ENCODE measurements at places on chromosomes 1 and 21.

GRCh38 chr1:166189126-166189525 lies 22.3 kb upstream of the FAM78B start:
- no peaks in the 10 kb centered on the region for H3K36me3 ChIP-seq
- DNase-seq = no peak
- no peak overlapping the region for H3K27ac ChIP-seq
- no peaks in the 10 kb centered on the region for H3K4me1 ChIP-seq
- H3K27me3 ChIP-seq = no peaks in the 10 kb centered on the region
- H3K4me3 ChIP-seq = no peak overlapping the region

- no peak for DNase-seq
- H3K27me3 ChIP-seq = no peaks in the 10 kb centered on the region
- H3K4me3 ChIP-seq = no peak overlapping the region
- H3K4me1 ChIP-seq = no peaks in the 10 kb centered on the region
- H3K36me3 ChIP-seq = no peaks in the 10 kb centered on the region
Observed at GRCh38 chr1:173954179-173954578, 37.1 kb upstream of the SERPINC1 start.

DNA sequence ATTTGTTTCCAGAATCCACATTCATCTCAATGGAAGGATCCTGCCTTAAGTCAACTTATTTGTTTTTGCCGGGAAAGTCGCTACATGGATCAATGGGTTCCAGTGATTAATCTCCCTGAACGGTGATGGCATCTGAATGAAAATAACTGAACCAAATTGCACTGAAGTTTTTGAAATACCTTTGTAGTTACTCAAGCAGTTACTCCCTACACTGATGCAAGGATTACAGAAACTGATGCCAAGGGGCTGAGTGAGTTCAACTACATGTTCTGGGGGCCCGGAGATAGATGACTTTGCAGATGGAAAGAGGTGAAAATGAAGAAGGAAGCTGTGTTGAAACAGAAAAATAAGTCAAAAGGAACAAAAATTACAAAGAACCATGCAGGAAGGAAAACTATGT lies 2.6 kb downstream of the GADD45A start:
- no peak overlapping the region for H3K4me3 ChIP-seq
- H3K27ac ChIP-seq = no peak overlapping the region

- H3K27me3 ChIP-seq = no peaks in the 10 kb centered on the region
- H3K36me3 ChIP-seq = no peaks in the 10 kb centered on the region
Observed at GRCh38 chr1:229028987-229029878, 241.7 kb upstream of the RAB4A start.

DNA sequence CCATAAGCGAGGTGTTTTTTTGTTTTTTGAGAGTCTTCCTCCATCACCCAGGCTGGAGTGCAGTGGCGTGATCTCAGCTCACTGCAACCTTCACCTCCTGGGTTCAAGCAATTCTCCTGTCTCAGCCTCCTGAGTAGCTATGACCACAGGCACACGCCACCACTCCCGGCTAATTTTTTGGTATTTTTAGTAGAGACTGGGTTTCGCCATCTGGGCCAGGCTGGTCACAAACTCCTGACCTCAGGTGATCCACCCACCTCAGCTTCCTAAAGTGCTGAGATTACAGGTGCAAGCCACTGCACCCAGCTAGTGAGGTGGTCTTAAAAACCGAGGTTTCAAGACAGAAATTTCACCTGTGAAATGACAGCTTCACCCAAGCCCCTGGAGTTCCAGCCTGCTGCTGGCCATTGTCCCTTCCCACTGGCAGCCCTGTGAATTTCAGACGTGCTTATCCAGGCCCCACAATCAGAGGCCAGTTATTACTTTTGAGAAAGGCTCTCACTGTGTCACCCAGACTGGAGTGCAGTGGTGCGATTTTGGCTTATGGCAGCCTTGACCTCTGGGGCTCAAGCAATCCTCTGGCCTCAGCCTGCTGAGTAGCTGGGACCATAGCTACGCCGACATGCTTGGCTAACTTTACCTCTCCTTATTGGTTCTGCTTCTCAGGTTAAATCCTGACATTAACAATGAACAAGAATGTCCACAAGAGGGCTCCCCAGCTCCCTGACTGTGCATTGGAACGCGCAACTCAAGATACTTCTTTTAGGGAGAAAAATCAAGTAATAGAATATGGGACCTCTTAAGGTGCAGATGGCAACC lies 19.4 kb downstream of the ENO1 start:
- no peak for DNase-seq
- no peaks in the 10 kb centered on the region for H3K27me3 ChIP-seq
- no peak overlapping the region for H3K27ac ChIP-seq
- H3K4me3 ChIP-seq = no peak overlapping the region
- H3K4me1 ChIP-seq = no peaks in the 10 kb centered on the region
- H3K36me3 ChIP-seq = peaks cover 46% of the 10 kb centered on the region

DNA sequence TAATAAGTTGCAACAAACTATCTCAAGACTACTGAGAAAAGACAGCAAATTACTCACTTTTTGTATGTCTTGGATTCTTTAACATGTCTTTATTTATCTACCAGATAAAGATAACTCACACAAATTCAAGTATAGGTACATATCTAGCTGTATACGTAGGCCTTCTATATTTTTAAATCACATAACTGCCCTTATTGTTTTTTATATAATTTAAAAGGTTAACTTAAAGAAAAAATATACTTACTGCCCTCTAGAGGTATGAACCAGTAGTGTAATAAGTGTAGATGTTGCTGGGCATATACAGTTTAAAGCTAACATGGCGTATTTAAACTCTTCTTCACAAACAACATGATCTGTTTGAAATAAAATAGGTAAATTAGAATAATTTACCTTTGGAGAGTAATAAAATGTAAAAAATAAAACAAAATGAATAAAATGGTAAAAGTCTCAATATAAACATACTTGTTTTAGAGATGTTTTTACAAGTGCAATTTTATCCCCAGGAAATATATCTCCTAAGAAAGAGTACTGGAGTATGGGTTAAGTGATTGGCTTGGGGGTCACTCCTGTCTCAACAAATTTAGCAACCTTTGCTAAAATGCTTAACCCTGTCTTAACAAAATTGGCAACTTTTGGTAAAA lies 235.2 kb downstream of the KCNT2 start:
- no peak for DNase-seq
- H3K4me3 ChIP-seq = no peak overlapping the region
- no peaks in the 10 kb centered on the region for H3K27me3 ChIP-seq

- no peaks in the 10 kb centered on the region for H3K27me3 ChIP-seq
- H3K4me1 ChIP-seq = peaks cover 2% of the 10 kb centered on the region
- DNase-seq = no peak
- H3K27ac ChIP-seq = no peak overlapping the region
Observed at GRCh38 chr1:236051242-236051791, 13.6 kb downstream of the NID1 start.

- no peak overlapping the region for H3K4me3 ChIP-seq
- DNase-seq = no peak
- no peaks in the 10 kb centered on the region for H3K4me1 ChIP-seq
- no peak overlapping the region for H3K27ac ChIP-seq
- no peaks in the 10 kb centered on the region for H3K36me3 ChIP-seq
- H3K27me3 ChIP-seq = no peaks in the 10 kb centered on the region
Observed at GRCh38 chr21:15098908-15099307, 34.1 kb upstream of the NRIP1 start.

GRCh38 chr1:116852910-116853309 lies 56.8 kb upstream of the PTGFRN start:
- no peak overlapping the region for H3K27ac ChIP-seq
- no peak overlapping the region for H3K4me3 ChIP-seq
- no peaks in the 10 kb centered on the region for H3K27me3 ChIP-seq

- peaks cover 33% of the 10 kb centered on the region for H3K36me3 ChIP-seq
- no peak overlapping the region for H3K27ac ChIP-seq
- DNase-seq = no peak
Observed at GRCh38 chr21:46264690-46265144, 20.7 kb downstream of the MCM3AP start.

DNA sequence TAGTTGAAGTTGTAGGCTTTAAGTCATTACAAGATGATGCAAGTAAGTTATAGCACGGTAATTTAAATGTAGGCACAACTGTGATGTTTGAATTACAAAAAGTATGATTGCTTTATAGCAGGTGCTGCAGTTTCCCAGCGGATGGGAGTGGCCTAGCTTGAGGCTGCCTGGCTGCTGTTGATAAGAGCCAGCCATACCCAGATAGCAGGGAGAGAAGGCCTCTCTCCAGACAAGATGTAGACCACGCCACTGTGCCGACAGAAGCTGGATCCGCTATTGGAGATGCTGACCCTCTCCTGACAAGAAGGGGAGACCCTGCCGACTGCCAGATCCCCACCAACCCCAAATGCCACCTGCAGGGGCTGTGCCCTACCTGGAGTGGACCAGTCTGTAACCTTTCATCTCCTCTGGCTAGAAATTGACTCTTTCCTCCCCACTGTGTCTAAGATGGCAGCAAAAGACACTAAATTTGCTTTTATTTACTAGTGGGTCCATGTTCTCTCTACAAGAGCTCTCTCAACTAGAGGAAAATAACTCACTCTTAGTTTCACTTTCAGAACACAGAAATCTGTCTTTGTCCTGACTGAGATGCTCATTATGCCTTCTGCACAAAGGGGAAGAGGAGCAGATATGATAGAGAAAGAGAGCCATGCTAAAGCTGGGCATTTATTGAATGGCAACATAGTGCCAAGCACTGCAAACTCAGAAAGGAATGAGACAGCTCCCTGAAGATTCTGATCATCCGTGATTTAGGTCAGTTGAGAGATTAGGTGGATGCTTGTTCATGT lies 127.9 kb downstream of the URB2 start:
- no peaks in the 10 kb centered on the region for H3K27me3 ChIP-seq
- H3K4me1 ChIP-seq = no peaks in the 10 kb centered on the region
- DNase-seq = no peak
- no peak overlapping the region for H3K4me3 ChIP-seq

GRCh38 chr1:56202186-56202585 lies 377.2 kb downstream of the PLPP3 start:
- H3K27me3 ChIP-seq = no peaks in the 10 kb centered on the region
- no peaks in the 10 kb centered on the region for H3K4me1 ChIP-seq
- no peaks in the 10 kb centered on the region for H3K36me3 ChIP-seq
- no peak overlapping the region for H3K27ac ChIP-seq
- DNase-seq = no peak

DNA sequence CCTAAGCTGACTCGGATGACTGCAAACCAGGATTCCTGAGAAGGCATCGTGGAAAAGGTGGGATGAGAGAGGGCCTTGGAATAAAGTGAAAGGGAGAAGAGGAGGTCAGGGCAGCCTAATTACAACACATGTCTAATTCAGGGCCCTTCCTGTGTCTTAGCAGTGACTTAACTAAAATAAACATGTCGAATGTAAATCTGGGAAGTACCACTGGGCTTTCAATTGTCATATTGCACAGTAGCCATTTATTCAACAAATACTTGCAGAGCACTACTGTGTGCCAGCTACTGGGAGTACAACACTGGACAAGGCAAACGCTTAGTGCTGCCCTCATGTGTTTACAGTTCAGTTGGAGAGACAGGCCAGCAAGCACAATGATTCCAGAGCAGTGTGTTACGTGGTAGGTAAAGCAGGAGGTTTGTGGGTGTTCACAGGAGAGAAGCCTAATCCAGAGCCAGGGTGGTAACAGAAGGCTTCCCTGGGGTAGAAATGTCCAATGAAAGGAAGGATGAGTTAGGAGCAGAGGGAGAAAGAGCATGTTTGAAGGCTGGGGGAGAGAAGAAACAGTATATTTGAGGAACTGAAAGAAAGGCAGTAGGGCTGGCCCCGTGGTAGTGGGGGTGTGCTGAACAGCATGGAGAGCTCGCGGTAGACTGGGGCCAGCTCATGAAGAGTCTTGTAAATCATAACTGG lies 38.0 kb upstream of the RASAL2 start:
- no peak overlapping the region for H3K4me3 ChIP-seq
- peaks cover 3% of the 10 kb centered on the region for H3K4me1 ChIP-seq
- no peaks in the 10 kb centered on the region for H3K36me3 ChIP-seq

DNA sequence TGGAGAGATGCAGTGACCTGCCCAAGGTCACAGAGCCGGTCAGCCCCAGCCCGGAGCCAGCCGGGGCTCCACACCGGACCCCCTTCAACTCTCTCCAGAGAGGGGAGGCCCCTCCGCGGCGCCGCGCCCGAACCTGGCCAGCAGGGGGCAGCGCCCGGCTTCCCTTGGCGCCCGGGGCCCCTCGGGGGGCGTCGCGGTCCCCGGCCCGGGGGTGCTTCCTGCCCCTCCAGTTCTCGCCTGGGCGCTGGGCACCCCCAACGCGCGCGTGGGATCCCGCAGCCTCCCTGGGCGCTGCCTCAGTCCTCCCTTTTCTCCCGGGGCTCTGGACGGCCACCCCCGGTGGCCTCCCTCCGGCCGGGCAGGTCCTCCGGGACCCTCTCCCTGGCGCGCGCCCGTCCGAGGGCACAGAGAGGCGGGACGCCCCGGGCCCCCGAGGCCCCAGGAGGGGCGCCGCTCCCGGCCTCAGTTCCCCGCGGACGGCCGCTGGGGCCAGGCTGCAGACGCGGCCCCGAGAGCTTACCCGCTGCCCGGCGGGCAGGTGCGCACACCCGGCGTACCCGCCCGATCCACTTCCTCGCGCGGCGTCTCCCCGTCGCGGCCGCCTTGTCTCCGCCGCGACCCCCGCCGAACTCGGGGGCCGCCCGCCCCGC lies 406 bp downstream of the HTR1D start:
- no peak for DNase-seq
- H3K4me1 ChIP-seq = peaks cover 4% of the 10 kb centered on the region
- no peak overlapping the region for H3K27ac ChIP-seq
- peak overlapping the region; percentile 84 for H3K4me3 ChIP-seq

DNA sequence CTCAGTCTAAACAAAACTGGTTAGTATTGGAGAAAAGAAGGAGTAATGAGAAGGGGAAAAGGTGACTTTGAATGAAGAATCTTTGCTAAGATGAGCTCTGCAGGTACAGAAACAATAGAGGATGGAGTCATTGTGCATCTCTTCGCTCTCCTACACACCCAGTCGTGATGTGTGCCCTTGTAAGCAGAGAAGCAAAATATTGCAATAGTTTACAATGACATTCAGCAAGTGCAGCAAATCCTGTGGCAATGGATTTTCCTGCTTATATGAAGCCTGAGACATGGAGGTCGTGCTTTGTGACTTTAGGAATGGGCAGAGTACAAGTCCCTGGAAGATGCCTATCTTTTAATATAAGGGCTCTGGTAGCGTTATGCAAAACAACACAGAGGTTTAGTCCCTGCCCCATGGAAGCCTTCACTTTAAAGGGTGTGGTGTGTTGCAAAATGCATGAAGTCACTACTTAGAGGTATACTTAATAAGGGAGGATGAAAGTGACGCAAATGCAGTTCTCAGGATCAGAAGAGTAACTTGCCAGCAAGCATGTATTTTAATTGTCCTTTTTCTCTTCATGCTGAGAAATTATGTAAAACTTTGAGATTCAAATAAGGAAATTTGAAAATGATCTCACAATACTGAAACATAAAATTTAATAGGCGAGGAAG lies 88.0 kb upstream of the IVNS1ABP start:
- no peak for DNase-seq
- H3K27me3 ChIP-seq = no peaks in the 10 kb centered on the region
- H3K4me3 ChIP-seq = no peak overlapping the region
- no peak overlapping the region for H3K27ac ChIP-seq
- peaks cover 2% of the 10 kb centered on the region for H3K4me1 ChIP-seq
- H3K36me3 ChIP-seq = no peaks in the 10 kb centered on the region

DNA sequence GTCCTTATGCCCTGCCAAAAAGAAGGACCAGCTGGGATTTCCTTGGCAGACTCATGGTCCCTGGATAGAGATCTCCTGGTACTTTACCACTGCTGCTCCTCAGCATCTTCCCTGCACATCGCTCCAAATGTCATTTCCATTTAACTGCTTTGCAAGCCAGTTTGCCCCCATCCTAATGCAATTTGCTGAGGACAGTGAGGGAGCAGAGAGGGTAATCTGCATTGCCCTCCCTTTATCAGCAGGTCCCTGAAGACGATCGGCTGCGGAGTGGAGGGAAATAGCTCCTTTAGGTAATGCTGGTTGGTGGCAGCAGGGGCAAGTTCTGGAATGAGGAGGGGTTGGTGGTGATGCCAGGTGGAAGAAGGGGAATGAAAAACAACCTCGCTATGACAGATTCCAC lies 2.7 kb downstream of the PLXNA2 start:
- DNase-seq = no peak
- H3K36me3 ChIP-seq = no peaks in the 10 kb centered on the region
- peaks cover 22% of the 10 kb centered on the region for H3K27me3 ChIP-seq
- no peak overlapping the region for H3K27ac ChIP-seq
